Fibroblast of mammary gland (primary cell): ENCODE measurements at places on chromosomes 12 and 14.

DNA sequence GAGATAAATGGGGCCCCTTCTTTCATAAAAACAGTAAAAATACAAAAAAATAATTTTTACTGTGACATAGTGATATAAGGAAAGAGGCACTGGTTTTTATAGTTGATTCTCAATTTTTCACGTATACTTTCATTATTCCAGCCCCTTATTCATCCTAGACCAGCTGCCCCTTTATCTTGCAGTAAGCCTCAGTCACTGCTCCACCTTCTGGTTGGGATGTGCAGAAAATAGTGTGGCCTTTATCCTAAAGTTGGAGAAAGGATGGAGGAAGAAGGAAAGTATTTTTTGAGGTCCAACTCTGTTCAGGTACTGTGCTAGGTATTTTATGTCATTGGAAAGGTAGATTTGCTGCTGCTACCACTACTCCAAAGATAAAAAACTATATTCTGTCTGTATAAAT lies 172.7 kb downstream of the ANO6 start:
- DNase-seq, result peak; percentile 60

DNA sequence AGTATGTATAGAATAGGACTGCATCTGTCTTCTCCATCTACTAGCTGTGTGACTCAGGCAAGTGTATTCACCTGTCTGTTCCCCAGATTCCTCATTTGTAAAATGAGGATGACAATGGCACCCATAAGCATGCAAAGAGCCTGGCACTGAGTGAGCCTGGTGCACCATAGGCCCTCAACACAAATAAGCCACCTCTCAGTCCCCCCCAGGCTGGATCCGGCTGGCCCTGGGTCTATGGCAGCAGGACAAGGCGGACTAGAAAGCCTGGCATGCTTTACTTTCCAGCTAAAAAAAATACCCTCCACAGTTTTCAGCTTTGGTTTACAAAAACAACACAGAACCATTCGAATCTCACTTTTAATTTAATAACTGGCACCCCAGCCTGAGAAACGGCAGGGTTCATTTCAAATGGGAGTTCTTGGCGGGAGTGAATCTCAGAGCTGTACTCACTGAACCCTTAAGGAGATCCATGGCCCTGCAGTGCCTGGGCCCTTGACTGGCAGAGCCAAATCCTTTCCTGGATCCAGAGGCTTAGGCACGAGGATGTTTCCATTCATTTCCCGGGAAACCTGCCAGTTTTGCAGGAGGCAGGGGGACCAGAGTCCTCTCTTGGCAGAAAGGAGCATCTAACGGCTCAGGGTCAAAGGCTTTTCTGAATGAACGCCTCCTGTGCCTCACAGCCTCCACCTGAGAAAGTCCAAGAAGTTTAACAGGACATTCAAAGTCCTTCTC lies 17.7 kb downstream of the SYNE3 start:
- DNase-seq, result peak; percentile 47

- no peak for DNase-seq
Observed at GRCh38 chr12:6391013-6391412, 7.1 kb downstream of the LTBR start.

- no peak for DNase-seq
Observed at GRCh38 chr12:45285717-45286116, 69.8 kb downstream of the ANO6 start.

DNA sequence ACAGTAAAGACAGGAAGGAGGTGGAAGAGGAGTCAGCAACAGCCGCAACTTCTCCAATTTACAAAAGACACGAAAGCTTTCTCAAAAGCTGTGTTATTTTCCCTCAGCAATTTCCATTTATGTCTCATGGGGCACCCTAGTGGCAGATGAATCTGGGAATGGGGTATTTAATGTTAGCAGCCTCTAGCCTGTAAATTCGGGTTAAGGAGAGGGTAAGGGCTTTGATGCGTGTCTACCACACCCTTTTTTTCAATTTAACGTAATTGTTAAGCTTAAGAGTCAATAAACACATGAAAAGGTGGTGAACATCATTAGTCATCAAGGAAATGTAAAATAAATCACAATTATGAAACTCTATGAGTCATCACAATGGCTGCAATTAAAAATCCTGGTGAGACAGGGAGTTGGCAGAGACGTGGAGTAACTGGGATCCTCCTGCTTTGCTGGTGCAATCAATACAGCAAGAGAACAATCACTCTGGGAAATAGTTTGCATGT lies 986.4 kb downstream of the AACS start:
- peak; percentile 34 for DNase-seq

DNA sequence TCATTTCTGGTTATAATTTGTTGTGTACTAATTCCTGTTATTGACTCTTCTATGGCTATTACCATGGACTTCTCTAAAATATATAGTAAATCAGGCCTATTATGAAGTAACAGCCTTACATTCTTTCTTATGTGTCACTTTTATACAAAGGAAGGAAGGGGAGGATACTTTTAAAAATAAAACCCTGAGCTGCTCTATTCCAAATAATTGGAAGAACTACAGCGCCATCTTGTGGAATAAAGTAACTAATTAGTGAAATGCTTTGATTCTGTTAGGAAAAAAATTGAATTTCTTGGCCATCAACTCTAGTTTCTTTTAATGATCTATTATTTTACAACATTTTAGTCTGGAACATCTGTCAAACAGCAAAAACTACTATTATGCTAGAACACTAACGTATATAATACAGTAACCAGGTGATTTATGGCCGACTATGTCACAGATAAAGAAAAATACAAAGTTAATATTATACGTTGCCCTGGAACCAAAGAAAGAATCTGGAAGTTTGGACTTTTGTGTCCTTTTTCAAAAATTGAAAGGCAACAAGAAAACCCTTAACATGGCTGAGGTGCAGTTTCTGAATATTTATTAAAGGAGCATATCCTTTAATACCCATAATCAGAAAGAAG lies 55.0 kb upstream of the NELL2 start:
- DNase-seq, result peak; percentile 68

DNA sequence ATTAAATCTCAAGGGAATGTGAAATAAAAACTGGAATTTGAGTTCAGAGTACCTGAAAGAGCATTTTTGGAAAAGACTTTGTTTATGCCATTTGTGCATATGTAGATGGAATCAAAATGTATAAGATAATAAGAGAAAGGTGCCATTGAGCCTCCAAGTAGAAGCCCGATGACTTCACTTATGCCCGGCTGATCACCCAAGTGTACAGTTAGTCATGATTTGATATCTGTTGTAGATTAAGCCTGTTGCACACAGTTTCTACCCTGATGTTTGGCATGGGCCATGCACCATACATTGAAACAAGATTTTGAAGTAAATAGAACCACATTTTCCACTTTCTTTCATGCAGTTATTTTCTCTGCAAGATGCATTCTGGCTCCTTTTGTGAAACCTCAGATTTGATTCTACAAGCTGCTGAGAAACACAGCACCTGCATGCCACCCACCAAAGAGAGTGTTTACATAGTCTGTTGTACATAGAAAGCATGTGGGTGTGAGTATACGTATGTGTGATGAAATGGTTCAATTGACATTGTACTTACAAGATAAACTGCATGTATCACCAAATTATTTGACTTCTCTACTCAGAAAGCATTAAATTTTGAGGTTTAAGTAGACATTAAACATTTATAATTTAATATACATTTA lies 772.5 kb downstream of the DIO2 start:
- DNase-seq, result no peak

DNA sequence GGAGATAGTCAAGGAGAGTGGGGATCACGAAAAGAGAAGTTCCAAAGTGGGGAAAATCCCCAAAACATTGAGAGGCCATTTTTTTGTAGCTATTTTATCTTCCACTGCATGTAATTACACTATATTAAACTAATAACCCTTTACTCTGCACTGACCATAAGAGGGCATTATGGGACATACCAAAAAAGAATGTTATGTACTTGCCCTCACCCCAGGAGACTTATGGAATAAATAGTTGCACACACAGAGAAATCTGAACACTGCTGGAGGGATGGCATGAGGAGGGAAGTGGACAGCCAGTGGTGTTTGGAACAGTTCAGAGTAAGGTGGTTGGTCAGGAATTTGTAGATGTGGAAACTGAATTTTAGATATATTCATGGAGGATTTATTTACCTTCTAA lies 422.9 kb downstream of the SNAPC1 start:
- peak; percentile 28 for DNase-seq

DNA sequence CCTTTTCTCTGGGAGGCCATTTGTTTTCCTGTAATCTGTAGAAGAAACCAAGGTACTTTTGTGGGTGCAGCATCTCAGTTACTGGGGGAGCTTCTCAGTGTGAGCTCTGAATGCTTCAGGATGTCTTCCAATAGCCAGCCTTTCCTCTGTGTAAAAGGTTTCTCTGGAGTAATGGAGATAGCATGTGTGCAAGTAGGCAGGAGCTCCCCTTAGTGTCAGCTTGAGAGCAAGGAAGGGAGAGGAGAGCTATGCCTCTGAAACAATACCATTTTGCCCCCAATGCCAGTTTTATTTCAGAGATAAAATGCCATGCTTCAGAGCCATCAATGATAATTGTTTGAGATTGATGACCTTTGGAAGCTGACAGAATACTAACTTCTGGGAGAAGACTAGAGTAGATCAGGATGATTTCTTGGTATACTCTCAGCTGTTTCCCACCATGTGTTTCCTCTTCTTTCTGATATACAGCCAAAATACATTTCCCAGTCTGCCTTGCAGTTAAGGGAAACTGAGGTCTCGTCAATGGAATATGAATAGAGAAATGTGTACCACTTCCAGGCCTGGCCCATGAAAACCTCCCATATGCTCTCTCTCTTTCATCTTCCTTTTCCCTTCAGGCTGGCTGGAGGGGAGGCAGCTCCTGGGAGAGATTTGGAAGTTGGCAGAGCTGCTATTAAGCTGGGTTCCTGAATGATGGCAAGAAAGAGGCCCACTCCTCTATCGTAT lies 125.7 kb downstream of the CRADD start:
- peak; percentile 63 for DNase-seq

GRCh38 chr12:57775563-57776246 lies 3.3 kb downstream of the EEF1AKMT3 start:
- no peak for DNase-seq

DNA sequence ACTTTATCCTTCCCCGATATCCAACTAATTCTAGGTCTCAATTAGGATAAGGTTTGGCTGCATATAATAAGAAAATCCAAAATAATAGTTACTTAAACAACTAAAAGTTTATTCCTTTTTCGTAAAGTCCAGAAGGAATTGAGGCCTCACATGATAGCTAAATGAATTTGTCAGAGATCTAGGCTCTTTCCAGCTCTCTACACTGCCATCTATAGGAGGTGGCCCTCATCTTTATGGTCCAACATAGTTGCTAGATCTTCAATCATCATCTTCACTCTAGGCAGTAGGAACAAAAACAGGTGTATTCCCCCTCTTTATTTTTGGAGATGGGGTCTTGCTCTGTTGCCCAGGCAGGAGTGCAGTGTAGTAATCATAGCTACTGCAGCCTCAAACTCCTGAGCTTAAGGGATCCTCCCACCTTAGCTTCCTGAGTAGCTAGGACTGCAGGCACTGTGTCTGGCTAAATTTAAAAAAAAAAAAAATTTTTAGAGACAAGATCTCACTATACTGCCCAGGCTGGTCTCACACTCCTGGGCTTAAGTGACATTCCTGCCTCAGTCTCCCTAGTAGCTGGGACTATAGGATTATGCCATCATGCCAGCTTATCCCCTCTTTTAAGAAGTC lies 46.5 kb upstream of the SAV1 start:
- peak; percentile 61 for DNase-seq

DNA sequence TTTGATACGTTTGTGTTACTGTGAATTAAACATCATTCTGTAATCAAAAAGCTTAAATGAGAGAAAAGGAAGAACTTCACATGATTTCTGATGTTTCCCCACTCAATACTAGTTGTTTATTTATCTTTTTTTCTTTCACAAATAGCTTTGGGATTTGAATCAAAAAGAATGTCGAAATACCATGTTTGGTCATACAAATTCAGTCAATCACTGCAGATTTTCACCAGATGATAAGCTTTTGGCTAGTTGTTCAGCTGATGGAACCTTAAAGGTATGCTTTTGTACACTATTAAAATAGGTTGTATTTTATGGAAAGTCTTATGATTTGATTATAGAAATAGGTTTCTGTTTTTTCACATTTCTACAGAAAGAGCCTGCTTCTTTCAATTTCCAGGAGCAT lies 41.5 kb downstream of the APAF1 start:
- peak; percentile 22 for DNase-seq

- DNase-seq, result no peak
Observed at GRCh38 chr12:113054948-113055486, 1.5 kb upstream of the DTX1 start.
